ENCODE measurements at places on chromosomes 3 and 15.

- peak; percentile 35 for DNase-seq
- peaks cover 25% of the 10 kb centered on the region for H3K36me3 ChIP-seq
- peaks cover 2% of the 10 kb centered on the region for H3K27me3 ChIP-seq
- peak overlapping the region; percentile 74 for H3K27ac ChIP-seq
These were observed 13.5 kb downstream of the MCCC1 start for GRCh38 chr3:183085634-183086390.

- peaks cover 6% of the 10 kb centered on the region for H3K4me1 ChIP-seq
- H3K36me3 ChIP-seq = no peaks in the 10 kb centered on the region
- no peak overlapping the region for H3K4me3 ChIP-seq
- DNase-seq = no peak
- no peak overlapping the region for H3K27ac ChIP-seq
These were observed 52.3 kb downstream of the CCNL1 start for GRCh38 chr3:157107644-157108133.

GRCh38 chr15:72991026-72991425 is 61.2 kb upstream of the NEO1 start:
- no peak for DNase-seq
- H3K36me3 ChIP-seq = no peaks in the 10 kb centered on the region

DNA sequence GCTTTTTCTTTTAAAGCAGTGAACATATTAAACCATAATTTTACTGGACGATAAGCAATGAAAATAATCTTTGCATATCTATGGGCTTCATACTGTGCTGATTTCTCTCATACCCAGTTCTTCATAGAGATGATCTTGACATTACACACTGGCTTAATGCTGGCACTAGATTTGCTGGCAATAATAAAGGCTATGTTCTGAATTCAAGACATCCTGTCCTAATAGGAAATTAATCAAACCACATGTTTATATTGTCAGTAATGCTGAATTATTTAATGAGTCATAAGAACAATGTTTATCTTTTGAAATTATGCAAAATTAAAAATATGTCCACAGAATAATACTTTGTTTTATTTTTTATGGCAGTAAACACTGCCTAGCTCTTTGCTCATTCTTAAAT is 643.2 kb downstream of the OTOL1 start:
- no peaks in the 10 kb centered on the region for H3K4me1 ChIP-seq
- H3K4me3 ChIP-seq = no peak overlapping the region
- H3K27me3 ChIP-seq = no peaks in the 10 kb centered on the region

- no peak for DNase-seq
- H3K27ac ChIP-seq = no peak overlapping the region
- no peaks in the 10 kb centered on the region for H3K36me3 ChIP-seq
- peaks cover 2% of the 10 kb centered on the region for H3K27me3 ChIP-seq
- no peak overlapping the region for H3K4me3 ChIP-seq
- no peaks in the 10 kb centered on the region for H3K4me1 ChIP-seq
These were observed 111.7 kb upstream of the TP63 start for GRCh38 chr3:189519458-189519857.

GRCh38 chr3:177157492-177157891 is 39.8 kb downstream of the TBL1XR1 start:
- no peak overlapping the region for H3K4me3 ChIP-seq
- DNase-seq = no peak
- peaks cover 2% of the 10 kb centered on the region for H3K27me3 ChIP-seq

GRCh38 chr3:96267577-96267976 is 546.8 kb upstream of the EPHA6 start:
- H3K27me3 ChIP-seq = peaks cover 2% of the 10 kb centered on the region
- peaks cover 9% of the 10 kb centered on the region for H3K36me3 ChIP-seq
- peaks cover 35% of the 10 kb centered on the region for H3K4me1 ChIP-seq
- peak overlapping the region; percentile 13 for H3K4me3 ChIP-seq
- DNase-seq = peak; percentile 10
- peak overlapping the region; percentile 87 for H3K27ac ChIP-seq

- H3K36me3 ChIP-seq = peaks cover 52% of the 10 kb centered on the region
- peak overlapping the region; percentile 24 for H3K27ac ChIP-seq
These were observed 40.5 kb downstream of the SH3BP5 start for GRCh38 chr3:15291589-15292541.

- DNase-seq = no peak
- peaks cover 35% of the 10 kb centered on the region for H3K4me1 ChIP-seq
- H3K27ac ChIP-seq = peak overlapping the region; percentile 55
- peaks cover 18% of the 10 kb centered on the region for H3K36me3 ChIP-seq
These were observed 7.7 kb downstream of the STOML1 start for GRCh38 chr15:73984208-73984979.

GRCh38 chr3:98563661-98564281 is 29.6 kb downstream of the CPOX start:
- no peaks in the 10 kb centered on the region for H3K27me3 ChIP-seq
- DNase-seq = no peak

Data from endothelial cell (in vitro differentiated cells).